ENCODE measurements at places on chromosomes 12 and 14.

- DNase-seq = no peak
Measured at GRCh38 chr14:59206892-59207291, 18.4 kb downstream of the DAAM1 start.

GRCh38 chr12:1220127-1221092 is 229.4 kb downstream of the ERC1 start:
- peak; percentile 30 for DNase-seq

DNA sequence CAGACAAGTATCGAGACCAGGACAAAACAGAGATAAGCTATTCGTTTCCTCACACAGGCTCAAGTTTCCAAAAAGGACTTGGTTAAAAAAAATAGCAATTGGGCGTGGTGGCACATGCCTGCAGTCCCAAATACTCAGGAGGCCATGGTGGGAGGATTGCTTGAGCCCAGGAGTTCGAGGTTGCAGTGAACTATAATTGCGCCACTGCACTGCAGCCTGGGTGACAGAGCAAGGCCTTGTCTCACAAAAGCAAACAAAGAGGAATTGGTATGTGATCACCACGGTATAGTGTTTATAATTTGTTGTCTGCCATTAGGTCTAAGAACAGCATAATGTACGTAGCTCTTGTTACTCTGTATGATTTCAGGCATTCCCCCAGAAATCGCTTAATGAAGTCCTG is 175.3 kb downstream of the DERA start:
- DNase-seq = no peak

- DNase-seq = no peak
Measured at GRCh38 chr12:47207829-47208248, 128.1 kb upstream of the AMIGO2 start.

- DNase-seq = no peak
Measured at GRCh38 chr12:78483767-78484315, 380.7 kb upstream of the SYT1 start.

GRCh38 chr12:49748800-49749199 is 7.4 kb downstream of the TMBIM6 start:
- peak; percentile 24 for DNase-seq

- no peak for DNase-seq
Measured at GRCh38 chr12:18479256-18479655, 217.9 kb downstream of the PIK3C2G start.

DNA sequence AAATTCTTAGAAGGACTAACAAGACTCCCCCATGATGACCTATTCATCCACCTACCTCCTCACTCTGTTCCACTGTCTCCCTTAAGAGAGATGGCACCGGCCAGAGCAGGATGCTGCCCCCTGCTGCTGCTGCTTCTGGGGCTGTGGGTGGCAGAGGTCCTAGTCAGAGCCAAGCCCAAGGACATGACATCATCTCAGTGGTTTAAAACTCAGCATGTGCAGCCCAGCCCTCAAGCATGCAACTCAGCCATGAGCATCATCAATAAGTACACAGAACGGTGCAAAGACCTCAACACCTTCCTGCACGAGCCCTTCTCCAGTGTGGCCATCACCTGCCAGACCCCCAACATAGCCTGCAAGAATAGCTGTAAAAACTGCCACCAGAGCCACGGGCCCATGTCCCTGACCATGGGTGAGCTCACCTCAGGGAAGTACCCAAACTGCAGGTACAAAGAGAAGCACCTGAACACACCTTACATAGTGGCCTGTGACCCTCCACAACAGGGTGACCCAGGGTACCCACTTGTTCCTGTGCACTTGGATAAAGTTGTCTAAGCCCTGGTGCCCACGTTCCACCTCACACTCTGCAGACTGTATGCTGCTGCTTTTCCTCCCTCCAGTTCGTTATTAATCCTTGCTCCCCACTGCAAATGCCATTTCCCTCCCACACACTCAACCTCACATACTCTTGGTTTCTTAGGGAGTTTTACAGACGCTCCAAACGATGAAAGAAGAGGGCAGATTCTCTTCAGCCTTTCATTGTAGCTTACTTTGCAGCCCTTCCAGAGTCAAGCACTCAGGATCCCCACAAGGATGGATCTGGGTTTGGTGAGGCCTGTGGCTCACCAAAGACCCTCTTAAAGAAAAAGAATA is at the start of gene RNASE8:
Gene RNASE8 (plus strand): TSS at position 20 of the 873 bp plus-strand sequence. CDS start 71 bp downstream, at position 91.
- no peak for DNase-seq

- peak; percentile 41 for DNase-seq
Measured at GRCh38 chr12:92624236-92624635, 78.6 kb upstream of the PLEKHG7 start.

GRCh38 chr14:22448905-22449599 is 140.0 kb downstream of the DAD1 start:
- DNase-seq = peak; percentile 65

- no peak for DNase-seq
Measured at GRCh38 chr12:23006413-23006812, 381.4 kb downstream of the ETNK1 start.

DNA sequence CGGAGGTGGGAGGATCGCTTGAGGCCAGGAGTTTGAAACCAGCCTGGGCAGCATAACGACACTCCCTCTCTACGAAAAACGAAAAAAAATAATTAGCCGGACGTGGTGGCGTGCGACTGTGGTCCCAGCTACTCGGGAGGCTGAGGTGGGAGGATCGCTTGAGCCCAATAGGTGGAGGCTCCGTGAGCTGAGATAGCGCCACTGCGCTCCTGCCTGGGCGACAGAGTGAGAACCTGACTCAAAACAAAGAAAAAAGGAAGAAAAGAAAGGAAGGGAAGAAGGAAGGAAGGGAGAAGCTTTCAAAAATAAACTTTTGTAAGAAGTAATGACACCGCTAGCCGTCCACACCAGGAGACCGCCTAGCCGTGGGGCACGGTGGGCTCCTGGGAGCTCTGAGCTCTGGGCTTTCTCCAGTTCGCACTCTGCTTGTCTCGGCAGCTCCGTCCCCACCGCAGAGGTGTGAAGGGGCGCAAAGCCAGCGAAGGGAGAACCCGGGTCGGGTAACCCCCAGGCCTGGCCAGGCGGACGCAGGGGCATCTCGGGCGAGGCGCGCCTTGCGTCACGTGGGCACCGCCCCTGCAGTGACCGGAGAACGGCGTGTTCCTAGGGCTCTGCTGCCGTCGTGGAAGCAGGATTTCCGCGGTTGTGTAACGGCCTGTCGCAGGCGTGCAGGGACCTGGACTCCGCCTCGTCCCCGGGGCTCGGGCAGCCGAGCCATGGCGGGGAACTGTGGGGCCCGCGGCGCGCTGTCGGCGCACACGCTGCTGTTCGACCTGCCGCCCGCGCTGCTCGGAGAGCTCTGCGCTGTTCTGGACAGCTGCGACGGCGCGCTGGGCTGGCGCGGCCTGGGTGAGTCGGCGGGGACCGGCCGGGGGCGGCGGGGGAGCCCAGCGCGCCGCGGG is at the start of gene IRAK3:
Gene IRAK3 (plus strand): TSS at position 631 of the 902 bp plus-strand sequence. CDS start 86 bp downstream, at position 717.
- DNase-seq = peak; percentile 83

GRCh38 chr12:4197922-4198763 is 75.4 kb upstream of the CCND2 start:
- DNase-seq = no peak

DNA sequence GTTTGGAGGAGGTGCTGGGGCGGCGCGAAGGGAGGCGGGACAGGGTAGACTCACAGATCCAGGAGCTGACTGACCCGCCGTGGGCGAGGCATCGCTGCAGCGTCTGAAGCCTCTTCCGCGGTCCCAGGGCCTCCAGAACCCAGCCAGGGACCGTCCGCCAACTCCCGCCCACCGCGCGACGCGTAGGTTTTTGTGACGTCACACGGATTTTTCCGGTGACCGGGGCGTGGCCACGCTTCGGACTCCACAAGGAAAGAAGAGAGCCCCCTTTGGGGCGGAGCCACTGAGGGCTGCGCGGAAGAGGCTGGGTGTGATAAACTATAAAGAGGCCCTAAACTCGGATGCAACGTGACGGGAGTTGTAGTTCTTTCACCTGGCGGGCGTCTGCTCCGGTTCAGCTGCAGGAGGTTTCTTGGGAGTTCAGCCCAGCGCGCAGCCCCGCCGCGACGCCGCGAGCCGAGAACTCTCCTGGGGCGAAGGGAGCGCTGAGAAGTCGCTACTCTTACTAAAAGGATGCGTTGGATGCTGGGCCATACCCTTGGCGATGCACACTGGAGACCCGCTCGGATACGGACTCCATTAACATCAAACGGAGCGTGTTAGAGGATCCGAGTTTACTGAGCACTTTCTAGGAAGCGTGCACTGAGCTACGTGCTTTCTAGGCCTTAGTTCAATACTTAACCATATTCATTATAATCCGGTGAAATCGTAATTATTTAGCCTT is at the start of gene AMN1:
Gene AMN1 (minus strand): TSS at position 105 of the 724 bp plus-strand sequence. CDS start 13 bp downstream, at position 92.
- peak; percentile 100 for DNase-seq

GRCh38 chr14:39360316-39360715 is 71.9 kb downstream of the FBXO33 start:
- no peak for DNase-seq

DNA sequence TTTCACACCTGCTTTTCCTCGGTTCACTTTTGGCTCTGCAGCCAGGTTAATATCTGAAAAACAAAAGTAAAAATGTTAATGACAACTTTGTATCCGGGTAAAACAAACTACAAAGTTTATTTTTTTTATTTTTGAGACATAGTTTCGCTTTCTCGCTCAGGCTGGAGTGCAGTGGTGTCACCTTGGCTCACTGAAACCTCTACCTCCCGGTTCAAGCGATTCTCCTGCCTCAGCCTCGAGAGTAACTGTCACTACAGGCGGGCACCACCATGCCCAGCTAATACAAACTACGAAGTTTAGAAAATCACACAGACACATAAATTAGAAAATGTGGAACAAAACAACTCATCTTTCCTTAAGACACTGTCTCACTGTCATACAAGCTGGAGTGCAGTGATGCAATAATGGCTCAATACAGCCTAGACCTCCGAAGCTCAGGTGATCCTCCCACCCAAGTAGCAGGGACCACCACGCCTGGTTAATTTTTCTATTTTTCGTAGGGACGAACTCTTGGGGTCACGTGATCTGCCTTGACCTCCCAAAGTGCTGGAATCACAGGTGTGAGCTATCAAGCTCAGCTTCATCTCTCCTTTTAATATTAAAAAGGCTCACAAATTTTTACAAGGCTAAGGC is 38.1 kb downstream of the HNRNPC start:
- DNase-seq = no peak

DNA sequence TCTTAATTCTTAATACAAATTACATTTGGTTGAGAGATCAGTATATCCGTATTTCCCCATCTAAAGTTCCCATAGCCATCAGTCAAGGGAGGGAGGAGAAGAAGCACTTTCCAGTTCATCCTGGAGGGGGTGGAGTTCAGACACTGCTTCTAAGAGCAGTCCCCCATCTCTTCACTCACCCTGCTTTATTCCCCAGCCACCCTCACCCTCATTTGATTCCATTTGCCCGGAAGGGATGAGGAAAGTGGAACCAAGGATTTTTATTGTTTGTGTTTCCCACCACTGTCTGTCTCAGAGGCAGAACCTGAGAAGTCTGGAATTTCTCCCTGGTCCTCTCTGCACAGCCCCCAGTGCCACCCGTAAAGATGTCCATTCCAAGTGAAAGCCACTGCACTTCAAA is 134.2 kb upstream of the HIF1A start:
- peak; percentile 89 for DNase-seq

DNA sequence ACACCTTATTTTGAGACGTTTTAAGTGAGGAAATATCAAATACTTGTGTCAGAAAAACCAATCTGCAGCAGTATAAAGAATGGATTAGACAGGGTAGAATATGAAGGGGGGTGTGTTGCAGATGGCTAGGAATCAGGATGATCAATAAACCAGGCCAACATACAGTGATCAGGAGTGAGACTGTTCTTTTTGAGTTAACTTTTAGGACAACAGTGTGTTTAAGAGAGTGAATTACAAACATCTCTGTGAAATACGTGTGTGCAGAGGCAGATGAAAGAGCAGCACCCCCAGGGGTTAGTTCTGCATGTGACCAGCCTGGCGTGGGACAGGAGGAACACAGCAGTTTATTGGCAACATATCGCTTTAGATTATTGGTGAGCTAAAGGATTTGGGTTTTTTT is 10.6 kb upstream of the NRDE2 start:
- DNase-seq = no peak
